NCI-H146 (cell line): ENCODE measurements at places on chromosomes 2 and 18.

GRCh38 chr2:201999279-201999678 lies 34.4 kb upstream of the FZD7 start:
- no peak for DNase-seq

GRCh38 chr2:170550501-170550900 lies 164.6 kb upstream of the SP5 start:
- DNase-seq, result no peak

DNA sequence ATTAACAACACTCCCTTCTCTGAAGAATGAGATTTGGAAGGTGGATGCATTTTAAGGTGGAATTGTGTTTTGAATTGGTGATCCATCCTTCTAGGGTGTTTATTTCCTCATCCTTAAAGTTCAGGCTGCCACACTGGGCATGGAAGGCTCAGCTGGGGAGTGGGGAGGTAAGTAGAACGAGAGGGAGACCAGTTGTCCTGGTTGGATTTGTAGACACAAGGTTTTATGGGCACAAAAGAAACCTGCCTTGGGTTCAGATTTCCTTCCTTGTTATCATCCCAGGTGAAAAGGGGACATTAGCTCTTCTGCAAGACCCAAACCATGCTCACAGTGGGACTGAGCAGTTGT lies 101.0 kb upstream of the SIX3 start:
- DNase-seq, result no peak

GRCh38 chr2:127841466-127842178 lies 16.3 kb downstream of the POLR2D start:
- DNase-seq, result no peak

GRCh38 chr2:134401081-134401497 lies 147.2 kb downstream of the MGAT5 start:
- DNase-seq, result no peak

- no peak for DNase-seq
Measured at GRCh38 chr2:150561076-150561475, 73.6 kb upstream of the RND3 start.

- no peak for DNase-seq
Measured at GRCh38 chr2:88885679-88886416, 194.4 kb downstream of the RPIA start.

DNA sequence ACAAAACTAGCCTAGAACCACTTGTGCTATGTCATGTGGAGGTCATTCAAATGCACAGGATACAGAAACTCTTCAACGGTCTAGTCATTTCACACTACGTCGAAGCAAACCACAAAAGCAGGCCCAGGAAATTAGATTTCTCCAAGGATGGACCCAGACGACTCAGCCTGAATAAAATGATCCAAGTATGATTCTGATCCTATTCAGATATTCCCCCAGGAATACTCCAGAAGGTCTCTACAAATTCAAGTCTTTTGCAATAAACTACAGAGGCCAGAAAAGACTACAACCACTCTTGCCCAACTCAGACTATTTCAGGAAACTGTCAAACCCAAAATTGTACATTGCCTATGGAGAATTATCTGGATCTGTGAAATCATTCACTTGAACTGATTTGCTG lies 422.5 kb downstream of the METTL4 start:
- no peak for DNase-seq

GRCh38 chr2:11491348-11491933 lies 25.5 kb upstream of the E2F6 start:
- no peak for DNase-seq

DNA sequence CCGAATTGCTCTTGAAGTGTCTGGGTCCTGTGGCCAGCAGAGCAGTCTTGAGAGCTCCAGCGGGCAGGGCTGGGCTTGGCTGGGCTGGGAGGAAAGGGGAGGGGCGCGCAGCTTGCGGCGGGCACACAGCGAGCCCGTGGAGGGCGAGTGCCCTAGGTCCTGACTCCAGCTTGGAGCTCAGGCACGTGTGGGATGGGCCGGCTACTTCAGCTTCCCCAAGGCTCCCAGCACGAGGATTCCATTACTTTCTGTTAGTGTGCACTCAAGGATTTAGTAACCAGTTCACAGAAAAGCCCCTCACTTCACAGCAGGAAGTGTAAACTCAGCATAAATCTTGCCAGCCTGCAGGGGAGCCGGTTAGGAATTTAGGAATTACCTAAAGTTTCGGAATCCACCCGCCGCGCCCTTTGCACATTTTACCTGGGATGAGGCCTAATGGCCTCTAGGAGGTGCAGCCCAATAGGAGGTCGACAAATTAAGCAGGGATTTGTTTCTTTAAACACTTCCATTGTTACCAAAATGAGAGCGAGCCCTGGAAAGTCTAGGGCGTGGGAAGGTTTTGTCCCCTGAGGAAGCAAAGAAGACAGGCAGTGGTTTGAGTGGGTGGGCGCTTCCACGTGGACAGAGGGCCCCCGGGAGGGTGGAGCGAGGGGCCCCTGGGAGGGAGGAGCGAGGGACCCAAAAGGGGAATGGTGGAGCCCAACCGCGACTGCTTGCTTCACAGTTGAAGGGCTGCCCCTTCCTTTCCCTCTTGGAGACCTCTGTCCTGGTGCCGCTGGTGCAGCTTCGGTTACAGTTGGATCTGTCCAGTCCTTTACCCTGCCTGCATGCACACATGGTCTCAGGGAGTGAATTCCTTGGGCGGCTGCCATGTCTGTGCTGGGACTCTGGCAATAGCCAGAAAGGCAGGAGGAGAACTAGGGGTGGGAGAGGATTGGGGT lies 93.3 kb downstream of the CTAGE1 start:
- DNase-seq, result peak; percentile 47

DNA sequence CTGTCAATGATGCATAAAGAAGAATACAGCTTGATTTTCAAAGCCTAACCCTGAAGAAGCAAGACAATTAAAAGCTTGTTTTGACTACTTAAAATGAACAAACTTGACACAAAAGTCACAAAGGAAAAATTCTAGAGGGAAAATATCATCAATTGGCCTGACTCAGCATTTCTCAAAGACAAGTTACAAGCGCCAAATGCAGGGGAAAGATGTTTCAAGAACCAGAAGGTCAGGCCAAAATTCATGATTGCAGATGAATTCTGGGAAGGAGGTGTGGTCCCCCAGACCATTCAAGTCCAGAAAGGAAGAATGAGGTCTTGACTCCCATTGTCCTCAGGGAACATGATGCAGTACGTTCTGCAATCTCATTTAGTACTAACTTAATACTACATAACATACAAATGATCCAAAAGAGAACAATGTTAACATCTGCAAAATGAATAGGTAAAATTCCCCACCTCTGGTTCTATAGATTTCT lies 64.5 kb downstream of the FAM210A start:
- no peak for DNase-seq

DNA sequence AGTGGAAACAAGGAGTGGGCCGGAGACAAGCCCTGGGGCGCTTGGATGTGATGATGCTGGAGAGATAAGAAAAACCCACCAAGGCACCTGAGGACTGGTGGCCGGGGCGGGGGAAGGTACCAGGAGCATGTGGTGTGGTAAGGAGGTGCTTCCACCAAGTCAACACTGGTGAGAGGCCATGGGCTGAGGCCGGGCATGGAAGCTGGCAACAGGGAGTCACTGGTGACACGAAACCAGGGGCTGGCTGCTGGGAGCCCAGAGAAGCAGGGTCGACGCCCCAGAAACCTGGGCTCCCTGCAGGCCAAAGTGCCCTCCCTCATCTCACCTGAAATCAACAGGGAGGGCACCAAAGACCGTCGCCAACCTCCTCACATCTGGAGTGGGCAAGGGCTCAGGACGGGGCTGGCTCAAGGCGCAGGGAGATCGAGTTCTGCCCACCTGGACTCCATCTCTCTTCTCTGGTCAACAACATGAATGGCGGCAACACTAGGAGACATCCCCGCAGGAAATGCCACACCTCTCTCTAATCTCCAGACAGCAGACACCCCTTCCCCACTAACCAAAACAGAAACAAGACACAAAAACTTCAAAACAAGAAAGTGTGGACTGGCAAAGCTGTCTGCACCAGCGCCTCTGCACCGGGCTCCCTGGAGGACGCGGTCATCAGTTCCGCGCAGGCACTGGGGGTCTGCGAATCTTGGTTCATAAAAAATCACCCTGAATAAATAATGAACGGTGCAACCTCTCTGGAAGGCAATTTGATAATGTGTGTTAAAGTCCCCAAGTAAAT lies 185.5 kb downstream of the HDAC4 start:
- DNase-seq, result no peak

GRCh38 chr18:9739516-9739915 lies 31.4 kb downstream of the RAB31 start:
- DNase-seq, result no peak

DNA sequence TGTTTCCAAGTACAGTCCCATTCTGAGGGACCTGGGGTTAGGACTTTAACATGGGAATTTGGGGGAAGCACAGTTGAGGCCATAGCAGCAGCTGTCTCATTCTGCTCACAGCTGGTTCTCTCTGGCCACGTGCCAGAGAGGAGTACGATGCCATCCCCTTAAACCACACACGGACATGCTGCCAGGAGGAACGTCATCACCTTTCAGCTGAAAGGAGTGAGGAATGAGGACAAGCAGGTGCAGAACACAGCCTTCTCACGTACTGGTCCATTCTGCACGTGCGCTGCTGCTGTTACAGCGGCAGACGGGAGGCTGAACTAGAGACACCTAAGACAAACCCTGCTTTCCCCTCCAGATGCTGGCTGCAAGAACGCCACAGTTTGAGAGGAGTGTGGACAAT lies 33.5 kb downstream of the ODC1 start:
- DNase-seq, result peak; percentile 52

GRCh38 chr2:161101406-161101805 lies 58.8 kb upstream of the TANK start:
- no peak for DNase-seq

GRCh38 chr2:67260343-67261277 lies 136.5 kb upstream of the ETAA1 start:
- no peak for DNase-seq

- DNase-seq, result no peak
Measured at GRCh38 chr2:203719456-203720410, 13.3 kb downstream of the CD28 start.

GRCh38 chr2:110863726-110864125 lies 131.4 kb downstream of the ACOXL start:
- no peak for DNase-seq

DNA sequence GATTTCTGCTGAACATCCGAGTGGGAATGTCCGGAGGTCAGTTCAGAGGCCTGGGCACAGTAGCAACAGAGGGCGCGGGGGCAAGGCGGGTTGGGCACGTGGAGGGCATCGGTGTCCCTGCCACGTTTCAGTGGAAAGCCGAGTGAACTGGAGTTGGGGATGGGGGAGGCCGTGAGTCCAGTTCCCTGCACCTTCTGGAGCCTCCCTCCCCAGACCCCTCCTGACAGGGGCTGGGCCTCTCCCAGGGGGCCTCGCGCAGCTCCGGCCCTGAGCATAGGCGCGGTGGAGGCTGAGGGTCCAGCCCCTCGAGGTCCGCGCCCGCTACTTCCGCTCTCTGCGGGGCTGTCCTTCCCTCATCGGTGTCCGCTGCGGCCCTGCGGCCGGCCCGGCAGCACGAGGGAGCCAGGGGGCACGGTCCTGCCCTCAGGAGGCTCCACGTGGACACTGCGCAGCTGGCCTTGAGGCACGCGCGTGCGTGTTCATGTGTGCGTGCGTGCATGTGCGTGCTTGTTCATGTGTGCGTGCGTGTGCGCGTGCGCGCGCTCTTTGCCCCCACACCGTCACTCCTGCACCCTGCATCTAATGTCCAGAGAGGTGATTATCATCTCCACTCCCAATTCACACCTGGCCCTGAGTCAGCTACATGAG lies 50.2 kb downstream of the PLEKHB2 start:
- DNase-seq, result no peak

DNA sequence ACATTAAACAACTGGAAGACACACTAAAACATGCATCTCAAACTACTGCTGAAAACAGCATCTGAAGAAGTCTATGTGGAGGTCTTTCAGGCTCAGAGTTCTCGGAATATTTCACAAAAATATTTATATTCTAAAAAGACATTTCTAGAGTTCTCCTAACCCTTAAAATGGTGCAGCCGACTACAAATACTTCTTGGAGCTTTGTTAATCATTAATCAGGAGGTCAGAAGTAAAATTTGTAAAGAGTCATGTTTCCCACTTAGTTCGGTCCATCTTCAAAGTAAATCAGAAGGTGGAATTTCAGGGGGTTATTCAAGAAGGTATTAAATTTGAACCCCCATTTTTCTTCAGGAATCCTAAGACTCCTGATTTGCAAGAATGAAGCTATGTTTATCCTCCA lies 72.7 kb downstream of the FAM228A start:
- no peak for DNase-seq

GRCh38 chr18:48779462-48779861 lies 171.3 kb downstream of the SMAD7 start:
- DNase-seq, result no peak

- no peak for DNase-seq
Measured at GRCh38 chr2:168593713-168594112, 137.6 kb downstream of the CERS6 start.

- no peak for DNase-seq
Measured at GRCh38 chr2:28348921-28349320, 43.7 kb upstream of the FOSL2 start.

GRCh38 chr2:134713176-134713575 lies 5.6 kb downstream of the TMEM163 start:
- DNase-seq, result no peak

DNA sequence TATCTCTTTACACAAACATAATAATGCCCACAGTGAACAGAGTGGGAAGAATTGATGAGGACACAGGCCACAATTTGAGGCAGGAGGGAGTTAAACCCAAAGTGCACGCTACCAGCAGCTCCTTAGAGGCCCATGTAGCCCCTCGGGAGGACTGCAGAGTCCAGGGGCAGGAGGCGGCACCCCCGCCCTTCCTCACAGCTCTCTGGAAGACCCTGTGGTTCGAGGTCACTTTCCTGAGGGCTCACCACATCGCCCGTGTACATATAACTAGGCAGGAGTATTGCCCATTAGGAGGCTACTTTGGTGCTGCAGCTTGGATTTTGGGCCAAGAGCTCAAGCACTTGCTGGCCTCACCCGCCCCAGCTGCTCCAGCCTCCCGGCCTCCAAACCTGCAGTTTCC lies 22.2 kb upstream of the CIDEA start:
- no peak for DNase-seq

- no peak for DNase-seq
Measured at GRCh38 chr18:48265328-48265727, 143.9 kb downstream of the ZBTB7C start.

DNA sequence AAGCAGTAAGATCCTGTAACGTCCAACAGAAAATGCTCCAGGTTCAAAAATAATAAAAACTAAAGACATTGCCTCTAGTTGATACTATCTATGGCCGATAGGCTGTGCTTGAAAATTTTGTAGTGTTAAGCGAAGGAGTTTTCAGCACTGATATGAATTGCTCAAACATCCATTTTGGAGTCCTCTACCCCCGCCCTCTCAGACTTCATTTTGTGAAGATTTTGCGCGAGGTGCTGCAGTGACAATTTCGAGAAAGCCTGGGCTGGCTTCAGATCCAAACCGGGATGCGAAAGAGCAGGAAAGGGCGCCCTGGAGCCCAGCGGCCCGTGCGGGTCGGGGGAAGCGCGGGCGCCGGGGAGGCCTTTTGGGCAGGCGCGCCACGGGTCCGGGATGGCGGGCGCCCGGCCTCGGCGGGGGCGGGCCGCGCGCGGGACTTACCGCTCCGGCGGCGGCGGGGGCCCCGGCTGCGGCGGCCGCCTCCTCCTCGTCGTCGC lies 1.8 kb downstream of the SP3 start:
- peak; percentile 65 for DNase-seq
